ENCODE measurements at places on chromosomes 5 and 9.

DNA sequence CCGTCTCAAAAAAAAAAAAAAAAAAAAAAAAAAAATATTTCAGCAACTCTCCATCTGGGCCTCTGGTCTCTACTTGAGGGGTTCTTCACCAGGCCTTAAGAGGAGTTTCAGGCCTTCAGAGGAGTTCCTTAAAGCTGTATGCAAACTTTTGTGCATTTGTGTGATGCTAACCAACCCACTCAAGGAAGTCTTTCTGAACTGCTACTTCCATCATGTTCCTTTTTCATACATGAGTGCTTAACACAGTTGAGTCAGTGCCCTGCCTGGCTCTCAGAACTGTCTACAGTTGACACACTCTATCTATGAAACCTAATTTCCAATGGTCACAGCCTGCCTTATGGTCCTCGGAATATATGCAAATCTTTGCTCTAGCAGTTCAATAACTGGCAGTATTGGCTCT, 146.5 kb downstream of the MEF2C start:
- DNase-seq: no peak

DNA sequence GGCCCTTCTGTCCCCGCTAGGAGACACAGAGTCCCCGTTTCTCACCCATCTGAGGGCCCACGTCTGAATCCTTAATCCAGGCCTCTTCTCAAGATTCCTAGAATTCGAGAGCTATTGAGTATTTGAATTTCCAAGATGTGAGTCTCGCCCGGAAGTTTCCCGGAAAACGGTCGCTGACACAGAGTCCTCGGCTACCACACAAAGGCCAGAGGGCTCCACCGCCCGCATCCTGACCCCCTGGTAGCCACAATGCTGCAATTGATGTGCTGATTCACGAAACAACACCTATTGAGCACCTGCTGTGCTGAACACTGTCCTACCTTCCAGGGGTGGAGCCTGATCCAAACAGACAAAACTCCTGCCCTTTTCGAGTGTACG, 670 bp upstream of the FBP1 start:
- peak; percentile 70 for DNase-seq

- no peak for DNase-seq
These were observed 26.2 kb upstream of the SMU1 start for GRCh38 chr9:33102551-33103210.

GRCh38 chr5:64595031-64595855, 89.4 kb downstream of the RGS7BP start:
- peak; percentile 58 for DNase-seq

DNA sequence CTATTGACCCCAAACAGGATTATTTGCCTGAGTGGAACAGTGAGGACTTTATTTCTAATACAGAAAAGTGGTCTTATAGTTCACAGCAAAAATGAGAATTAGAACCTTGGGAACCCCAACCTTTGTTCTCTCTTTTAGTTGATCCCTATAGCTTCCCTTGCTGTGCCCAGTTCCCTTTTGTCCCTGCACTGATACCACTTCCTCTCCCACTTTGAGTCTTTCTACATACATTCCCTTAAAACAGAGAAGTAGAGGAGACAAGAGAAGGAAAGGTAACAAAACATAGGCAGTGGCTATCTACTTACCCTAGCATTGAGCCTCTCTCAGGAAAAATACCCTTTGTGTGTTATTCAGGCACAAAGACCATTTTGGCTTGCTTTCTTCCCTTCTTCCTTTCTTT, 246.4 kb downstream of the FAM114A2 start:
- no peak for DNase-seq

- no peak for DNase-seq
These were observed 48.5 kb downstream of the PLK2 start for GRCh38 chr5:58411372-58411771.

DNA sequence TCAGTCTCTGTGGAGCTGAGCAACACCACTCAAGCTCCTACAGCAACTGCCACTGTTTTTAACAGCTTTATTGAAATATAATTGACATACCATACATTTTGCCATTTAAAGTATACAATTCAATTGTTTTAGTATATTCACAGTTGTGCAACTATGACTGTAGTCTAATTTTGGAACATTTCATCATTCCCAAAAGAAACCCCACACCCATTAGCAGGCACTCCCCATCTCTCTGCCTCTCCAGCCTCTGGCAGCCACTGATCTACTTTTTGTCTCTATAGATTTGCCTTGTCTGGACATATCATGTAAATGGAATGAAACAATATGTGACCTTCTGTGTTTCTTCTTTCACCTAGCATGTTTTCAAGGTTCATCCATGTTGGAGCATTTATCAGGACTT, 43.5 kb downstream of the RUSC2 start:
- no peak for DNase-seq

- DNase-seq: no peak
These were observed 91.4 kb downstream of the ANXA1 start for GRCh38 chr9:73243078-73243477.

GRCh38 chr5:96330530-96331140, 102.4 kb downstream of the PCSK1 start:
- DNase-seq: no peak

DNA sequence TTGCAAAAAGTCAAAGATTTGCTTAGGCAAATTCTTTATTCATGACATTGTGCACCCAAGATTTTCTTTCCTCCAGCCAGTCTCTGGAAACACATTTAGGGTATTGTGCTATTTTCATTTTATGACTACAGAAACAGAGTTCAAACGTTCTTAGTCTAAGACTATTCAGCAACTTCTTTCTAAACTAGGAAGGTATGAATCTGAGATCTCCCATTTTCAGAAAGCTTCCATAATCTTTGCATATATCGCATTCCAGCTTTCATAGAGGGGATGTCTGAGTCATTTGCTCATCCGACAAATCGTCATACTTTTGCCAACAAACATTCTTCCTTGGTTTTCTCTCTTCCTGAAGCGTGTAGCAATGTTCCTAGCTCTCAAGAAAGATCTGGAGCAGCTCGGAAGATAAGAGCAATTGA, 1.6 kb upstream of the PAPPA start:
- no peak for DNase-seq

GRCh38 chr9:20906326-20906725, 125.1 kb downstream of the HACD4 start:
- DNase-seq: no peak

- DNase-seq: peak; percentile 41
These were observed 430.4 kb downstream of the CAAP1 start for GRCh38 chr9:26462213-26462612.

DNA sequence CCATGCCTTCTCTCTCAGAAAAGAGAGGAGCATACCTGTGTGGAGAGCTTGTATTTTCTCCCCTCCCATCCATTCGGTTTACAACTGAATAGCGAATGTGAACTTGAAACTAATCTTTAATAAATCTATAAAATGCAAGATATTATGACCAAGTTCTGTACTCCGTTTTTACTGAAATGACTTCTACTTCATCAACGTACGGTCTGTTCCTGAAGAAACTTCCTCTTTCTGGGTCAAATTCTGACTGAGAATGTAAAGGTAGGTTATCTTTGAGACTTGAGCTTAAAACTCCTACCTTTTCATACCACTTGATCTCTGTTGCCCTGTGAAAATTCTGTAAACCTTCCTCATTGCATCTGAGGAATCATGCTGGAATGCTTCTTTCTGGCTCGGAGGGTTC, 4.2 kb upstream of the CTNNAL1 start:
- DNase-seq: no peak

DNA sequence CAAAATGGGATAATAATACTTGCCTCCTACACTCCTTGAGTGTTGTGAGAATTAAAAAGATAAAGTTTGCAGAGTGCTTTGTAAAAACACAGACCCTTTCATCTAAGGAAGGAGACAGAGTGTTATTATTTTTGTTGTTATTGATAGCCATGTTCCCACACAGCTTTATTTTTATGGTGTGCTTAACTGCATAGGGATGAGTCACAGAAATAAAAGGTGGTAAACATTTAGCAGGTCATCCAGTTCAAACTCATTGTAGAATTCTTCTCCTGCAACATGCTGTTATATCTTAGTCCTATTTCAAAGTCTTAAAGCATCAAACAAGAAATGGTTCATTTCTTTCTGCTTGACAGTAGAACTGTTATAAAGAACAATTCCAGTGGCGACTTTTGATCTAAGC, 367.5 kb upstream of the ACTBL2 start:
- DNase-seq: no peak

GRCh38 chr9:116090030-116090770, 63.4 kb upstream of the PAPPA start:
- DNase-seq: no peak

GRCh38 chr9:33794560-33794959, 801 bp upstream of the PRSS3 start:
- no peak for DNase-seq

GRCh38 chr5:122091936-122092600, 14.0 kb upstream of the LOX start:
- DNase-seq: peak; percentile 23

DNA sequence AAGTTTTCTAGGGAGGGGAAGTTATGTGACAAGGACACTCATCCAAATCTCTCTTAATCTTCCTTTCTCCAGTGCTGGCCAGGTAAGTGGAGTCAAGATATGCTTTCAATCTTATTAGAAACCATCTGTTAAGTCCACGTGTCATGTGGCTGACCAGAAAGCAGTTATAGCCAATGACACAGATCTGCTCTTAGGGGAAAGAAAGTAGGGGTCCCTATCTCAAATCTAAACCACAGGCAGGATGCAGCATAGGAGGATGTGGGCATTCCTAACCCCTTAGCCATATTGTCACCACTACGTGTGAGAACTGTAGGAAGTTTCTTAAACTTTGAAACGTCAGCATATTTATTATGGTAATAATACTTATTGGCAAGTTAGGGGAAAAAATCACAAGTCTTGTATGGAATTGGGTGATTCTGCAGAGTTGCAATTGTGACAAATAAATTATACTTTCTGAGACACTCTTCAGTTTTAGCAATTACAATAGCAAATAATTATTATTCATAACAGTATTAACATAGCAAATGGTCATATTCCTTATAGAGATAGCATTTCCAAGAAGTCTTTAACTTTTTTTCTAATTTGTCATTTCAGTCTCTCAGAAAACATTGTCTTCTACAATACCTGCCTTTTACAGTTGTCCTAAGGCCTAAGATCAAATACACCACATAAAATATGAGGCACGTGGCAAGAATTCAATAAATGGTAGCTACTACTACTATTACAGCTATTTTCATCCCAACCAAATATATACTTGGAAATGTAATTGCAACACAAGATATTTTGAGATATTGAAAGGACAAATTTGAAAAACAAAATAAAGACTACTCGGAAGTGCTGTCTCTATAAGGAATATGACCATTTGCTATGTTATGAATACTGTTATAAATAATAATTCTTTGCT, 236.9 kb downstream of the PDE4D start:
- no peak for DNase-seq

DNA sequence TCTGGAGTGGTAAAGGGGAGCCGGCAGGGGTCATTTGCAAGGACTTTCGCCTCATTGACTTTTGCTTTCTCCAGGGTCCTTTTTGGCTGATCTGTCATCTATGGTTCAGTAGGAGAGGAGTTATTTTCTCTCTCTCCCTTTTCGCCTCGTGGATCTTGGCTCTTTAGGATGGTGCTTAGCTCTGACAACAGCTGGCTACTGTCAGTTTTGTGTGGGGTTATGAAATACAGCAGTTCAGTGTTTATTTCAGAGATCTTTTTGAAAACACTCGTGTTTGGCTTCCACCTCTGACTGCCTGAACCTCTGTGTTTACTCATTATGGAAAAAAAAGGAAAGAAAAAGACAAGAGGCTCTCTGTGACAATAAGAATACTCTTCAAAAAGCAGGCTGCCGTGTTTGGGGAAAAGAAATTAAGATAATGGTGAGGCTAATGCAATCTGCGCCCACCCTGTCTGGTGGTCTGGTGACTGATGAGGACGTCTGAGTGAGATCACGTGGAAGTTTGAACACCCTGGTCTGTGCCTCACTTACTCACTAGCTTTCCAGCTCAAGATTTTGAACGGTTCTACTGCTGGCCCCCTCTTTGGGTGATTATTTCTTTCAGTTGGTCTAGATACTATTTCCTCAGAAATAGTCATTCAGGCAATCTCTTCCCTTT, 567.7 kb downstream of the CAAP1 start:
- DNase-seq: no peak

DNA sequence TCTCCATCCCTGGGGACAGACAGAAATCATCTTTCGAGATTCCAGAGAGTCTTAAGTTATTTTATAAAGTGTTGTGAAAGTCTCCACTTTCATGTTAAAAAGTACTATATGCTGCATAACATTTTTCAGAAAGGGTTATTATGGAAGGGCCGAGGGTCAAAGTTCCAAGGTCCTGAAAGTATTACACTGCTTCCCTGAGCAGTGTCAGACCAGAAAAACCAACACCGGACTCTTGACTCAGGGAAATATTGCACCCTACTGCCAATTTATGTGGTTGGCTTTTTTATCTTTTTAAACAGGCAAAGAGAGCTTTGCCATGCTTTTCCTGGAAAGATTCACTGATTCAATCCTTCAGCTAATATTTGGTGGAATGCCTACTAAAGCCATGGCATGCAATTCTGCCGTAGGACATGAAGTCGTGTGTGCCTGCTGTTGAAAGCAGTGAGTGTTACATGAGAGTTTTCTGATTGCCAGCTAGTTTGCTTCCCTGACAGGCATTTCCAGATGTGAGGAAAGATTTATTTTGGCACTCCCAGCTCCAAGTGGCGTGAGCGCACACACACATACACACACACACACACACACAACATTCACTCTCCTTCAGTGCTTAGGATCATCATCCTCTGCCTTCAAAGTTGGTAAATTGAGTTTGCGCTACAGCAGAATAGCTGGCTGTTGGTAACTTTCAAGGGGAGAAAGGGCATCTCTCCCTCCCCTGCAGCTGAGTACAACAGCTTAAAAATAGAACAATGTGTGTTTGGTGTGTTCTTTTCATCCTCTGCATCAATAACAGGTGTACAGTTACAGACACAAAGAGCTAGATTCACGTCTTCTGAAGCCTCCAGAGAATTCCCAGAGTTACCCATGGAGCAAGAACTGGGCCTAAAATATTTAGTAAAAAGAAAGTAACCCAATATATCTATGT, 45.6 kb downstream of the SLC1A3 start:
- DNase-seq: no peak

DNA sequence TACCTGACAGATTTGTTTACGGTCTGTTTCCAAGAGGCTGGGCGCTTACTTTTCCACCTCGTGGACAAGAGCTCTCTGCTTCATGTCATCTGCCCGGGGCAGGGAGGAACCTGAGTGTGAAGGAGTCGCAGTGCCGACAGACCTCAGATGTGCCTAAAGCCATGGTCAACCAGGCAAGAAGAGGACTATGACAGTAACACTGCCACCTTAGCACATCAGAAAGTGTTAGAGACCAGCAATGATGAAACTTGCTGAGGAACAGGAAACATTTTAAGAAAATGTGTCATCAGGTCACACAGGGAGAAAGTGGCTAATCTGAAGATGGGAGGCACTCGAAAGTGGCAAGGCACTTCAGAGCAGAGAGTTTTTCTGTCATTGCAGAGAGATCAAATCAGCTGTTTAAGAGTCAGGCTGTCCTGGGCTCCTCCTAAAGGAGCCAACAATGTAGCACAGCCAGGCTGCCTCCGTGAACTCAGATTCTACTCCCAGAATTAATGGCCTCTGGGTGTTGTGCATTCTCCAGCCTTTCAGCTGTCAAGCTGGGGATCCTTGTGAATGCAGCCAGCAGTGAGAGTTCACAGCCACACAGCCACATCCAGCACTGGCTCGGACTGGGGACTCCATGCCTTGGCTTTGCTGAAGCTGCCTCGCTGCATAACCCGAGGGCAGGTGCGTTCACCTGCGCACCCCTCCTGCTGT, 94.6 kb downstream of the RAPGEF1 start:
- no peak for DNase-seq
